Sciatic nerve (tissue), 2 donors: ENCODE measurements at places on chromosomes 3 and 15. TPM values are rescaled to one million over a fixed set of nuclear protein-coding genes. Genes with fewer than 3 reads are reported as not detected.

DNA sequence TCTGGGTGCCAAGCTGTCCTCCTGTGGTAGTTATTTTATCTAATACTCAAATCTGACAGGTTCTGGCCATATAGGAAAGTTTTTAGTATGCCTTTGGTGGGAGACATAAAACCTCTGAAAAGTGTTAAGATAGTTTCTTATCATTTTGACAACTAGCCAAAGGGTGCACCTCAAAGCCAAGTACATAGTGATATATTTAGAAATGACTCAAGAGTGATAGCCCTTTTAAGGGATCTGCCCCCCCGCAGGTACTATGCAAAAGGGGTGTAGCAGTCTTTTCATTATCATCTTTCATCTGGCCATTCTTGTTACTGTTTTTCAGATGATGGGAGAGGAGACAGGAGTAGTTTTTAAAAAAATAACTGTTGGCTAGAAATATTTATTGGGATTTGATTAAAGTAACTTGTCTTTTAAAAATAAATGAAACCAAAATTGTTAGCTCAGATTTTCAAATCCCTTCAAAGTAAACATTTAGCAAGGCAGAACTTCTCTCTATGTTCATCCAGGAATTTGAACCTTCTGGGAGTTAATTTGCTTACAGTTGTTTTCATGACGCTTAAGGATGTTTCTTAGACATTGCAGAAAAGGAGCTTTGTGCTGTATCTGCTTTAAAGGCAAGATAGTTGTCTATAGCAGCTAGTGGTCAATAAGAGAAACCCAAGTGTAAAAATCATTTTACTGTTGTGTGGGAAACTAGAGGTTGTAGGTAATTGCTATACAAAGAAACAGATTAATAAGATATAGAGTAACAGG, 5.1 kb downstream of the PHLDB2 start:
- DNase-seq, result no peak

Gene CCR4
- 0.27 TPM for total RNA-seq

- DNase-seq, result no peak
Measured at GRCh38 chr15:64931381-64931780, 19.7 kb downstream of the ANKDD1A start.

DNA sequence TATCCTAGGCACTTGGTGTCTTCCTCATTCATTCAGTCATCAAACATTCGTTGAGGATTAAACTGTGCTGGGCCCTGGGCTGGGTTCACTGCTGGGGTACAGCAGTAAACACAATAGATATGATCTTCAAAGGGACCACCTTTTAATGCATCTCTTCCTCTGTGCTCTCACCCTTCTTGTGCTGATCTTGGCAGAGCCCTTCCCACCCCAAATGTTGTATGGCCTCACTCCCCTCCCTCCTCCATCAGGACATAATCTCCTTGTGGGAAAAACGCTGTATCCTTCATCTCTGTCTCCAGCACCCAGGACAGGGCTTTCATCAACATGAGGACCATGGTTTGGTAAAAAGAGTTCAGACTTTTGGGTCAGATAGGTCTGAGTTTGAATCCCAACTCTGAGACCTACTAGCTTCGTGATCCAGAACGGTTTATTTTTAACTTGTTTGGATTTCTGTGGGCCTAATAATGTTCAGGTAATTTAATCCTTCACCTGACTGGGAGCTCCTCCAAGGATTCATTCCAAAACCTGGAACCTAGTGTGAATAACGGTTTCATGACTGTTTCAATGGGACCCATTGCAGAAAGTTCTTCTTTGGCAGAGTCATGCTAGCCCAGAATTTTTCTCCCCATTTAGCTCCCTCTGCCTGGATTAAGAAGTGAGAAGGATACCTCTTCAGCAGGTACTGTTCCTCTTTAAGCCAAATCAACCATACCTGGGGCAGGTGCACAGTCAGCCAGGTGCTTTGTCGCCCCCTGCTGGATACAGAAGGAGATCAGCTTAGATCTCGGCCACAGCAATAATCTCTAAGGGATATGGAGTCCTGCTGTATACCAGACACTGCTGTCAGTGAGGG, 5.2 kb upstream of the WNT7A start:
- no peak for DNase-seq

GRCh38 chr3:152550284-152550683, 281.6 kb downstream of the MBNL1 start:
- DNase-seq, result no peak

- no peak for DNase-seq
Measured at GRCh38 chr3:195849322-195850074, 37.8 kb upstream of the MUC4 start.

GRCh38 chr3:181578743-181579142, 133.0 kb upstream of the SOX2 start:
- DNase-seq, result no peak
